ENCODE measurements at places on chromosomes 7 and 10.

DNA sequence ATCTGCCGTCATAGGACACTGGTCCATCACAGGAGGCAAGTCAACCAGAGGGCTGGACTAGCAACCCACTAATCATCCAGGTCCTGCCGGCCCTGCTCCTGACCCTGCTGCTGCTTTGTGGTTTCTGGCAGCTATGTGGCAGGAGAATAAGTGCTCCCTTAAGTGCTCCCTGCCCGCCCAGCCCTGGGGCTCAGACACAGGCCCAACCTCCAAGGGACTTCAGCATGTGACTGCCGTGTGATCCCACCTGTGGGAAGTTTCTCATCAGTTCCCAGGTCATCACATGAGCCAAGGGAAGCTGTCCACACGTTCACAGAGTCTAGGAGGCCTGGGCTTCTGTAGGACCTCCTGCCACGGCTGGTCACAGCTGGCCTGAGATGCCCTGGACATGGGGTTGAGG lies 34.2 kb upstream of the ZNF488 start:
- DNase-seq: peak; percentile 79

DNA sequence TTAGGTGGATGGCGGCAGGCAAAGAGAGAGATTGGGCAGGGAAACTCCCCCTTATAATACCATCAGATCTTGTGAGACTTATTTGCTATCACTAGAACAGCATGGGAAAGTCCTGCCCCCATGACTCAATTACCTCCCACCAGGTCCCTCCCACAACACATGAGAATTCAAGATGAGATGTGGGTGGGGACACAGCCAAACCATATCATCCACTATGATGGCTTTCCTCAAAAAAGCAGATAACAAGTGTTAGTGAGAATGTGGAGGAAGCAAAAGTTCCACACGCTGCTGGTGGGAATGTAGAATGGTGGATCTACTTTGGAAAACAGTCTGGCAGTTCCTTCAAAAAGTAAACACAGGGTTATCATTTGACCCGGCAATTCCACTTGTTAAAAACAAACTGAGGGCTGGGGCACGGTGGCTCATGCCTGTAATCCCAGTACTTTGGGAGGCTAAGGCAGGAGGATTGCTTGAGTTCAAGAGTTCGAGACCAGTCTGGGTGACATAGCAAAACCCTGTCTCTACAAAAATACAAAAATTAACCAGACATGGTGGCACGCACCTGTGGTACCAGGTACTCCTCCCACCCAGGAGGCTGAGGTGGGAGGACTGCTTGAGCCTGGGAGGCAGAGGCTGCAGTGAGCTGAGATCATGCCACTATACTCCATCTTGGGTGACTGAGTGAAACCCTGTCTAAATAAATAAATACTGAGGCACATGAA lies 161.4 kb upstream of the EEPD1 start:
- no peak for DNase-seq

DNA sequence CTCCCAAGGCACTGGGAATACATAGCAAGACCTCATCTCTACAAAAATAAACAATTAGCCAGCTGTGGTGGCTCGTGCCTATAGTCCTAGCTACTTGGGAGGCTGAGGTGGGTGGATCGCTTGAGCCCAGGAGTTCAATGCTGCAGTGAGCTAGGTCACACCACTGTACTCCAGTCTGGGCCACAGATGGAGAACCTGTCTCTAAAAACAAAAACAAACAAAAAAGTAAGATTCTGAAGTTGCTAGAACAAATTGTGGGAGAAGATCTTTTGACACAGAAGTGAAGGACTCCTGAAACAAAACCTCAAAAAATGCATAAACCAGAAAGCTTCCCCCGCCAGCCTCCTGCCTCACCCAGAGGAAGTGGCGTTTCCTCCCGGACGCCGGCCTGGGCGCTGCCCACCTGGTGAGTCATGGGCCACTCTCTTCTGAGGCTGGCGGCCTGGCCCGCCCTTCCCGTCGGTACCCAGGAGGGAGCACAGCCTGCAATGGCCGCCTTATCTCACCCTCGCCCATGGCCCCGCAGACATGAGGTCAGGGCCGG lies 25.4 kb upstream of the ELN start:
- no peak for DNase-seq

DNA sequence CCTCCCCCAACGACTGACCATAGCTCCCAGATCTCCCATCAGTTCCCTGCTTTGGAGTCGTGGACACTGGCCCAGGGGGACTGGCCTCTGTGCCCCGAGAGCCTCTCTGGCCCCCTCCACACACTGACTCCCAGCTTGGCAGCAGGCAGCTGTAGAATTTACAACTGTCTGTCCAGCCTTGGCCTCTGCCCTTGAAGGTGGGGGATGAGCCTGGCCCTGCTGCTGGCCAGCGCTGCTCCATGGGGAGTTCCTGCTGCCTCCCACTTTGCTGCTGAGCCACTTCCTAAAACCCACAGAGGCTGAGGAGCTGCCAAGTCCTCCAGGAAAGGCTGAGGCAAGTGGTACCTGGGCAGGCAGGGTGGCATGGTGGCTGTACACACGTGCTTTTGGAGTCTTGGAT lies 147.1 kb downstream of the WDR11 start:
- peak; percentile 72 for DNase-seq

GRCh38 chr10:132036153-132036886 lies 29.4 kb upstream of the JAKMIP3 start:
- DNase-seq: no peak

GRCh38 chr10:128860574-128860973 lies 606.5 kb upstream of the MGMT start:
- DNase-seq: peak; percentile 60

DNA sequence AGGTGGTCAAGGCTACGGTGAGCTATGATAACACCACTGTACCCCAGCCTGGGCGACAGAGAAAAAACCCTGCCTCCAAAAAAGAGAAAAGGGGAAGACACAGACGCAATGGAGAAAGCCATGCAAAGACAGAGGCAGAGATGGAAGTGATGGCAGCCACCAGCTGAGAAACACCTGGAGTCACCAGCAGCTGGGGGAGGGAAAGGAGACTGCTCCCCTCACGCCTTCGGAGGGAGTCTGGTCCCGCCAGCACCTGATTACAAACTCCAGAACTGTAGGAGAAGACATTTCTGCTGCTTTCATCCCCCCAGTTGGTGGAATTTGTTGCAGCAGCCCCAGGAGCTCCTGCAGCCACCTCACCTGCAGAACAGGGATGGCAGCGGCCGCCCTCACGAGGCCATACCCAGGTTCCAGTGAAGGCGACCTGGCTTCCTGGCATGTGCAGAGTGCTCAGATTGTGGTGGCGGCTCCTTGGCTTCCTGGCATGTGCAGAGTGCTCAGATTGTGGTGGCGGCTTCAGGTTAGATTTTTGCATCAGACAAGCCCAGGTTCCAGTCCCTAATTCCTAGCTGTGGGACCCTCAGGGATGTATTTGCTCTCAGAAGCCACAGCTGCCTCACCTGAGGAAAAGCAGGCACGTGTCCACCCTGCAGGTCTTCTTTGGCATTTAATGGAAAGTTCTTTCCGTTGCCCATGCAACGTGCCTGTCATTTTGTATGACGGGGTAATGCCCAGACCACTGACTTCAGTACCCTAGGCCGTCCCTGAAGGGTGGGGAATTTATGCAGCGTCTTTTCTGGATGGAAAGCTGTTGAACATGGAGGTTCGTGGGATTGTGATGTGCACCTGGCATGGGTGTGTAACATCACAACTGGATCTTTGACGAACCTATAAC lies 182.9 kb downstream of the EBF3 start:
- DNase-seq: no peak

- DNase-seq: peak; percentile 82
Measured at GRCh38 chr7:99000196-99000903, 122.0 kb downstream of the TRRAP start.

GRCh38 chr7:117870448-117871130 lies 2.7 kb downstream of the CTTNBP2 start:
- DNase-seq: no peak

- no peak for DNase-seq
Measured at GRCh38 chr7:123096976-123097375, 101.5 kb upstream of the TAS2R16 start.

- no peak for DNase-seq
Measured at GRCh38 chr7:27617651-27618381, 44.9 kb downstream of the HIBADH start.

GRCh38 chr10:29925771-29926692 lies 133.4 kb downstream of the JCAD start:
- no peak for DNase-seq
